ENCODE measurements at places on chromosomes 5 and 9.

GRCh38 chr5:122126756-122127321 is 2.5 kb upstream of the ZNF474 start:
- DNase-seq = no peak

- DNase-seq = no peak
Measured at GRCh38 chr5:53943938-53944337, 366.4 kb downstream of the ARL15 start.

GRCh38 chr5:55485073-55485472 is 49.7 kb downstream of the PLPP1 start:
- no peak for DNase-seq

DNA sequence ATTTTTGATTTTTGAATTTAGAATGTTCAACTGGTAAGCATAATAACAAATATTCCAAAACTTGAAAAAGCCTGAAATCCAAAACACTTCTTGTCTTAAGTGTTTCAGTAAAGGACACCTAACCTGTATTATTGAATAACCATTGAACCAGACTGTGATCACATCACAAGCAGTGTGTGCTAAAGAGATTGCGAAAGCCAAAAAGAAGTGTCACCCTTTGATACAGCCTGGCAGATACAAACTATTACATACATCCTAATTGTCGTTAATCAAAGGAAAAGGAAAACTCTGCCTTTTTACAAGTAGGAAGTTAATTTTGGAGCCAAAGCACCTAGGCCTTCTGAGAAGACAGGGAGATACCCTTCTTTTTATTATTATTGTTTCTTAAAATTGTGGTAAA is 8.4 kb upstream of the FAM120AOS start:
- DNase-seq = no peak

DNA sequence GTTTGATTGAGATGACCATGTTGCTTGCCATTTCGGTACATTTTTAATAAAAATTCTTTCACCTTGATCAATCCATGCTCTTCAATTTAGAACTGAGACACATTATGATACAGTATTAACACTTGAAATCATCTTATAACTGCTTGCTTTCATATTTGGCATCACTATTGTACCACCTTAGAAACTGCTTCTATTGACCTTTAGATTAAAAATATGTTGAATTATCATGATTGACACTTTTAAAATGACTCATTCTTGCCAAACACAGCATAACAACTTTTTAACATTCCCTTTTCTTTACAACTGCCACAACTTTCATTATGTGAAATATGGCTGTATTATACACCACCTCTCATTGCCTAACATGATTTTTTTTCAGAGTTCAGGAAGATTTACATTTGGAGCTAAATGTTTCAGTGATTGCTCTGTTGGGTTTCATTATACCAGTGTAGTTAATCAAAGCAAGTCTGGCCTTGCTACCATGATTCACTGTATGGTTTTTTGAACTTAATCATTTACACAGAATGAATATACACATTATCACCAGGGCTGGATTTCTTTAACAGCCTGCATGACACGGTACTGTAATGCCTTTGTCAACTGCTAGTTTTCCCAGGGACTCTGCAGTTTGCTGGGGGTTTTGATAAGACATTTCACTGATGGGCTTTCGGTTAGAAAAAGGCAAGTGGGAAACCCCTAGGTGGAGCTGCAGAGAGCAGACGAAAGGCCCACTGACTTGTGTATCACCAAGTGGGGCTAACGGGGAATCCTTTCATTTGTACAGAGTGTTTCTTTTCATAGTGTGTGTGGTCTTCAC is 93.6 kb upstream of the TLE4 start:
- DNase-seq = peak; percentile 66
